NB4 (cell line): ENCODE measurements at places on chromosomes 11 and 22.

DNA sequence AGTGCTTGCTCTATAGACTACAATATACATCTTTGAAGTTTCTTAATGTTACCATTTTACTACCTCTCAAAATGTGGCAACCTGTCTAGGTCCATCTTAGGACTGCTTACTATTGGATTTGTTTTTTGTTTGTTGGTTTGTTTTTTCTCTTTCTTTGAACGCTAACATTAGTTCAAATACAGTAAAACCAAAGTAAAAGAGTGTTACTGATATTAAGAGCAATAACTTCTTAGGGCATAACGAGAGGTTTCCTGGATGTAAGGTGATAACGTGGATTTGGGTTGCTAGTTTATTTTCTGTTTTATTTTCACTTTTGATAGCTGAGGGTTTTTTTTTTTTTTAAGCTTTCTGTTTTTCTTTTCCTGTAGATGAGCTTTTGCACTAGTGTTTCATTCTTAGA, 43.6 kb downstream of the TMEM135 start:
- DNase-seq, result no peak

DNA sequence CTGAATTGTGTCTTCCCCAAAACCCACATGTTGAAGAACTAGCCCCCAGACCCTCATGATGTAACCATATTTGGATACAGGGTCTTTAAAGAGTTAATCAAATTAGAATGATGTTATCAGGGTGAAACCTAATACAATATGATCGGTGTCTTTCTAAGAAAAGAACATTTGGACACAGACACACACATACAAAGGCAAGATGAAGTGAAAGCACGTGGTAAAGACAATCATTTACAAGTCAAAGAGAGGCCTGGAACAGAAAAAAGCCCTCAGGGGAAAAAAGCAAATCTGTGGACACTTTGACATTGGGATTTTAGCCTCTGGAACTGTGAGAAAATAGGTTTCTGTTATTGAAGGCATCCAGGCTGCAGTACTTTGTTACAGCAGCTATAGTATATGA, 733.4 kb downstream of the JRKL start:
- no peak for DNase-seq

DNA sequence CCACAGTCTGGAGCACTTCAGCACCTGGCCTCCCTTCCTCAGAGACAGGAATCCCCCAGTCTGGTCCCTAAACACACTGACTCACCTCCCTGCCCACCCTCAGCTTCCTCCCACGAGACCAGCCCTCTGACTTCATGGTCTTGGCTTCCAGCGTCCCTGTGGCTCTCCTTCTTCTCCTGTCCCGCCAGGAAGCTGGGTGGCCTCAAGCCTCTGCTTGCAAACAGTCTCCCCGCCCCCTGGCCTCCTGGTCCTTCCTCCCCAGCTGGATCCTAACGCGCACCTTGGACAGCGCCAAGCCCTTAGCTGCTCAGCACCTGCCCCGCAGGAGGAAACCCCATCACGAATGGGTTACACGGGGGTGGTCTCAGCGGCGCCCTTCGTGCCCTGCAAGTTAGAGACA, 4.5 kb downstream of the NCF4 start:
- peak; percentile 49 for DNase-seq

- DNase-seq, result no peak
Measured at GRCh38 chr22:24068377-24068680, 57.2 kb downstream of the CABIN1 start.

DNA sequence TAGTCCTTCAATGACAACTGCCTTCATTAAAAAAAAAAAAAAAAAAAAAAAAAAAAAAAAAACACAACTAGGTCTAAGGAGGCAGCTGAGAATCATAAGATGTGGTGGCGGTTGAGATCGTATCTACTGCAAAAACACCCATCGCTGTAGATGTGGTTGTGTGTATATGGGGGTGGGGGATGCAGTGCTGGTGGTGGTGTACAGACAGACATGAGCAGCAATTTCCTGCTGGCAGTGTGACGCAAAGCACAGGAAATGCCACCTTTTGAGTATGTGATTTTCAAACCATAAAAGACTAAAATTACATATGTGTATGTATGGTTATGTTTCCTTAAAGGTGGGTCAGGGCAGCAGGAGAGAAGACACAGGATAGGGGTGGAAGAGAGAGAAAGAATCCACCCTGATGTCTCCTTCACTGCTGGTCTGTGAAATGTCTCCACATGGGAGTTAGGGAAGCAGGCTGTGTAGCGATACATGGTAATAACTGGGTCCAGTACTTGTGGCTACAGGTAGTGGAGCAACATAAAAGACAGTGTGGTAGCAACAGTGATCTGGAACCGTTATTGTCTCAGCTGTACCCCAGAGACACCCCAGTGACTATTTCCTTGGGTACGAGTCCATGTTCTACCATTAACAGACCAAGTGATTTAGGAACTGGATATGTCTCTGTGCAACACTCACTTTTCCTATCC, 57.9 kb downstream of the SYTL2 start:
- peak; percentile 59 for DNase-seq

- no peak for DNase-seq
Measured at GRCh38 chr22:39699631-39700360, 129.2 kb downstream of the CACNA1I start.

- peak; percentile 47 for DNase-seq
Measured at GRCh38 chr11:1887451-1888346, 4.0 kb downstream of the PRR33 start.

DNA sequence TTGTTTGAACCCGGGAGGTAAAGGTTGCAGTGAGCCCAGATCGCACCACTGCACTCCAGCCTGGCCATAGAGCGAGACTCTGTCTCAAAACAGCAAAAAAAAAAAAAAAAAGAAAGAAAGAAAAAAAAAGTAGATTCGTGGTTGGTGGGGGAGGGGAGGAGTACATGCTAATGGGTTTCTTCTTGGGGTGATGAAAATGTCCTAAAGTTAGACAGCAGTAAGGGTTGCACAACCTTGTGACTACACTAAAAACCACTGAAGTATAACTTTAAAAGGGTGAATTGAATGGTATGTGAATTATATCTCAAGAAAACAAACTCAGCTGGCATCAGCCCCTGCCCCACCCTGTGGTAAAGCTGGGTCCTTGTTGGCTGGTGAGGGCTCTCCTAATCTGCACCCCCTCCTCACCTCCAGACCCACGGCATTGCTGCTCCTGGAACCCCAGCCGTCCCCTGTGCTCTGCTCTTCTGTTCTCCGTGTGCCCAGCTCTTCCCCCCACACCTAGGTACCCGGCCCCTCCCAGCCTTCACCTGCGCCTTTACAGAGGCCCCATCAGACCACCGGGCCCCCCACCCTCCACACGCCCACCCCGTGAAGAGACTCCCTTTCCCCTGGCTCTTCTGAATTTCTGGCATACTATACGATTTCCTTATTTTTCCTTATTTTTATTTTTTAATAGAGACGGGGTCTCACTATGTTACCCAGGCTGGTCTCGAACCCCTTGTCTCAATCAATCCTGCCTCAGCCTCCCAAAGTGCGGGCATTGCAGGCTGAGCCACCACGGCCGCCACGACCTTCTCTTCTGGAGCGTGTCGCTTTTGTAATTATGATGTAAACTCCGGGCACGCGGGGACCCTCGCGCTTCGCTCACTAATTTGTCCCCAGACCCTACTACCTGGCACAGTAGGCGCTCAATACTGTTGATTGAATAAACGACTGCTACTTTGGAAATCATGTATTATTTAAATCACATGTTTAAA, 924 bp upstream of the FADD start:
- DNase-seq, result peak; percentile 86

DNA sequence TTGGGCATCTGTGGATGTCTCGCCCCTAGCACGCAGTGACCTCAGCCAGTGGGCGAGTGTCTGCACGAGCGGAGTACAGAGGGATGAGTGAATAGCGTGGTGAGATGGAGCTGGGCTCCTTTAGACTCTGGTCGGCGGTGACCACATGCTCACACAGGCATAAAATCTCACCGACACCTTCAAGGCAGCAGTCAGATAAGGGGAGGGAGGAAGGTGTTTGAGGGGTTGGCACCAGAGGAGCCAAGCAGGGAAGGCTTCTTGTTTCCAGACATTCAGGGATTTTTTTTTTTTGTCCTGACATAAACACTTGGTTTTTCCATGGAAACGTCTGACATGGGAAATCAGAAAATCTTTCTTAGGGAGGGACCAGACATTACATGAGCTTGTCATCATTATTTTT, 35.8 kb downstream of the GRIK4 start:
- no peak for DNase-seq

DNA sequence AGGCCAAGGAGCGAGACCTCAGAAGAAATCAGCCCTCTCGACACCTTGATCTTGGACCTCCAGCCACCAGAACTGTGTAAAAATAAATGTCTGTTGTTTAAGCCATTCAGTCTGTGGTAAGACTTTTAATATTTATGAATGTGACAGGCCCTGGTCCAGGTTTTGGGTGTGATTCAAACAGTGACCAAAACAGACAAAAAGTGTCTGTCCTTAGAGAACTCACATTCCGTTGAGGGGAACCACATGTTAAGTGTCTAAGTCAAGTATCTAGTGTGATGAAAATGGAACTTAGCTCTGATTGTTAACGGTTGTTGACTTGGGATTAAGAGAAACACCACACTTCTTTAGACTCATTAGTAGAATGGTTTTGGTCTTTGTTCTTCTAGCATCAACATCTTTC, 22.2 kb downstream of the ATXN10 start:
- DNase-seq, result no peak

- no peak for DNase-seq
Measured at GRCh38 chr11:126345283-126345682, 10.2 kb upstream of the ST3GAL4 start.

DNA sequence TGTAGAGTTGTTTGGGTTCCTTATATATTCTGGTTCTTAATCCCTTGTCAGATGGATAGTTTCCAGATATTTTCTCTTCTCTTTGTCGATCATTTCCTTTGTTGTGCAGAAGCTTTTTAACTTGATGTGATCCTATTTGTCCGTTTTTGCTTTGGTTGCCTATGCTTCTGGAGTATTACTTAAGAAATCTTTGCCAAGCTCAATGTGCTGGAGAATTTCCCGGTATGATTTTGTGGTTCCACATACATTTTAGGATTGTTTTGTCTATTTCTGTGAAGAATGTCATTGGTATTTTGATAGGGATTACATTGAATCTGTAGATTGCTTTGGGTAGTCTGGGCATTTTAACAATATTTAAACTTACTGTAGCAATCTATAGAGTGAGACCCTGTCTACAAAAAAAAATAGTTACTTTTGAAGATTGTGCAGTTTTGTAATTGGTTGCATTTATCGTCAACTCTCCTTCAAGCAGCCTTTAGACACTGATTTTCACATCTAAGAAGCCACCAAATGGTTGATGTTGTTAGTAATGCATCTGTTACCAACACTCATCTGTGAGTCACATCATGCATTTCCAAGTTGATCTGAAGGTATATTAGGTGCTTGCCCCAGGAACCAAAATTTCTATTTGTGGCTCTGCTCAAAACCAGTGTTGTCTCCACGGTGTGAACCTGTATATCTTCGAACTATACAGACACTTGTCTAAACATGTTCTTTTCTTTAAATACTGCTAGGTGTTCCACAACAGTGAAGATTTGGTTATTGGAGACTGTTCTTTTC, 21.4 kb downstream of the XRCC6 start:
- no peak for DNase-seq

DNA sequence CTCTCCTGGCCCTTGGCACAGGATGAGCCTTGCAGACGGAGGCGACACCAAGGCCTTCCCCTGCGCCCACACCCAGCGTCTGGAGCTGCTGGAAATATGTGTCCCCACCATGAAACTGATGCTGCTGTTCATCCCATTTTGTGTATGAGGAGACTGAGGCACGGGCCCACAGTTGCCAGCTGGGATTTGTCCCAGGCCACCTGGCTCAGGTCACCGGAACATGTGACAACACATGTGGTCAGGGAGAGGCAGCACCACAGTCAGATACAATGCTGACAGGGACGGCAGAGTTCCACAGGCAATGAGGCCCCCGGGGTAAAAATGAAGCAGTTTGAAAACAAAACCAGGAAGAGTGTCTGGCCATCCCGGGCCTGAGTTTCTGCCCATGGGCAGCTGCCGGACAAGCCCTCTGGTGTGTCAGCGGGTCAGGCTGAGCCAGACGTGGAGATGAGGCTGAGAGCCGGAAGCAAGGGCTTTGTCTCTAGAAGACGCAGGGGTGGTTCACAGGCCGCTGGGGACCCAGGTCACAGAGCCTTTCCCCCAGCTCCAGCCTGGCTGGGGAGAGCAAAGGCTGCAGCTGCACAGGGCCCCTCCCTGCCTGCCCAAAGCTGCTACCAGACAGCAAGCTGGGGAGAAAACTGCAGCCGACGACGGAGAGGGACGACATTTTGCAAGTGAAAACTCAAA, 80.7 kb downstream of the CDKN1C start:
- DNase-seq, result no peak

DNA sequence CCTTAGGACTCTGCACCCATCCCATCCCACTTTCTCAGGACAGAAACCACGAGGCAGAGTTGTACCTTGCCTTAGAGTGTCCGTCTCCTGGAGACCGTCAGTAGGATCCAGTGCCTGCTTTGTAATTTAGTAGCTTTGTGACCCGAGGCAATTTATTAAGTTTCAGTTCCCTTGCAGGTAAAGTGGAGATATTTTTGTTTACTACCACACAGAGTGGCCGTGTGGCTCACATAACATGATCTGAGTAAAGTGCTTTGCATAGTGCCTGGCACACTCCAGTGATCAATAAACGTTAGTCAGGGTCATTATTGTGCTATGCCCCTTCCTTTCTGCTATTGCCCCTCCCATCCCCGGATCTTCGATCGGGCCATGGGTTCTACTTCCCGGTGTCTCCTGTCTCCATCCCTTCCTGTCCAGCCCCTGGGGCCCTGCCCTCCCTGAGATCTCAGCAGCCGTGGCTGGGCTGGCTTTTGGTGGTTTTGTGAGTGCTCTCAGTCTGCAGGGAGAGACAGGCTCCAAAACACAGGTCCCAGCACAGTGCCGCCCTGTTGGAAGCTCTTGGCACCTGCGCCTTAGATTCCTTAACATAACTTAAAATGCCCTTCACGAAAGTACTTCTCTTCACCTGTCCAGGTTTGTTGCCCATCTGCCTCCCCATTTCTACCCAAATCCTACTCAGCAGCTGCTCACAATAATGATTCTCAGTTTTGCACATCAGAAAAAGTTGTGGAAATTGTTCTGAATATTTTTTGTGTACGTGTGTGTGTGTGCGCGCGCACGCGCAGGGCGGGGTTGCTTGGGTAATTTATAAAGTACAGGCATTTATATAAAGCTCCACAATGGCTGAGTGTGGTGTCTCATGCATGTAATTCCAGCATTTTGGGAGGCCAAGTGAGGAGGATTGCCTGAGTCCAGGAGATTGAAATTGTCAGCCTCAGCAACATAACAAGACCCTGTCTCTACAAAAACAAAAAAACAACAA, 753.7 kb downstream of the NTM start:
- no peak for DNase-seq

- DNase-seq, result no peak
Measured at GRCh38 chr22:25942856-25943411, 200.9 kb downstream of the MYO18B start.

DNA sequence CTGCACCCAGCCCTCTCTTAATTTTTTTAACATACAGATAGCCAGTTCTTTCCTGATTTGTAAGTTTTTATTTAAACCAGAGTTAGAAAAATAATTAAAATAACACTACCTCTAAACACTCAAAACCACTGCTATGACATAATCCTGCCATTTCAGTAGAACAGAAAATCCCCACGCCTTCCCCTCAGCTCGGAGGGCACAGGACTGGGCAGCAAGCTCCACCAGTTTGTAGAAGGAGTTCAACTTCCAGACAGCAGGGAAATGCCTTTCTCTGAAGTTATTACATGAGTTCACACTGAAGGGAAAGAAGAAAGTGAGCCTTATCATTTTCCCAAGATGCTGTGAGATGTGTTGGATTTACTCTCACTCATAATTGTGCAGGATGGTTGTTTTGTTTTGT, 114.4 kb downstream of the MRTFA start:
- no peak for DNase-seq

GRCh38 chr11:57390535-57390934, at the start of gene PRG2:
TSS of gene PRG2 (minus strand) at chr11:57390650. CDS start at chr11:57389944, 706 bp downstream.
- DNase-seq, result peak; percentile 89
